ENCODE measurements at places on chromosomes 3 and 15.

DNA sequence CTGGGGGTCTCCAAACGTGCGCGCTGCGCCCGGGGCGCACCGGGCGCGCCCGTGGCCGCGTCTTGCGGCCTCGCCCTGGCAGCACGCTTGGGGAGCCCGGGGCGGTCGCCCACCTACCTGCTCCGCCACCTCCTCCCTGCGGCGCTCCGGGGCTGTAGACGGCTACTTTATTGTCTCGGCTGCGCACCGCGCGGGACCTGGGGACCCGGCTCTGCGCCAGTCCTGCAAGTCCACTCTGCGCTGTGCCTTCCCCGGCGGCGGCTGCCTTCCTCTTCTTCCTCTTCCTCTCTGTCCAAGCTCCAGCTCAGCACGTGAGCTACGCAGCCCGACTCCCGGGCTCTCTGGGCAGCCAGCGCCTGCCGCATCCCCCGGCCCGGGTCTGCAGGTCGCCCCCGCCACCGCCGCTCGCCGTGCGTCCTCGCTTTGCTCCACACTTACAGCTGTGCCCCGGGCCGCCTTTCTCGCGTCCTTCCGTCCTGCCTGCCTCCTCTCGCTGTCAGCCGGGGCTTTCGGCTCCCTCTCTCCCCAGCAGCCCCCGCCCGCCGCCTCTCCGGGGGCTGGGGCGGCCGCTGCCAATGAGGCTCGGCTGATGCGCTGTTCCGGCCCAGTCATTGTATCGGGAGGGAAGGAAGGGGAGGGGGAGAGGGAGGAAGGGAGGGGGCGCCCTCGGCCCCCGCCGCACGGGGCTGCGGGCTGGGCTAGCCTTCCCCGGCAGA, 156.4 kb upstream of the FRMD4B start:
- DNase-seq, result peak; percentile 81

GRCh38 chr3:124177071-124177470, 185.1 kb upstream of the ROPN1 start:
- no peak for DNase-seq

- DNase-seq, result no peak
Measured at GRCh38 chr15:93239591-93239990, 150.6 kb upstream of the RGMA start.

DNA sequence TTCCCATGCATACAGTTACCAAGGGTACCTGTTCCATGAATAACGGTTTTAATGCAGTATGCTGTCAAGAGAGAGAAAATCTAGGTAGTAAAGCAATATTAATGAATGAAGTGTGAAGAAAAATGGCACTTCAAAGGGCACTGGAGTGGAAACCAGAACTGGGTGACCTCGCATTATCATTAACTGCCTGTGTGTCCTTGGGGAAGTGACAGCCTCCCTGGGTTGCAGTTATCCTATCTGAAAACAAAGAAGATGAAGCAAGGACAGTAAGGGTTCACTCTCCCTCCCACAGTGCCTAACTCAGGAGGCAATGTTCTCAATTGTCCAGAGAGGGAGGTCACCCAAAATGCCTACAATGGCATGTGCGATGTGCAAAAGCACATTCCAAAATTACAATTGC, 15.1 kb downstream of the MTHFS start:
- DNase-seq, result no peak

DNA sequence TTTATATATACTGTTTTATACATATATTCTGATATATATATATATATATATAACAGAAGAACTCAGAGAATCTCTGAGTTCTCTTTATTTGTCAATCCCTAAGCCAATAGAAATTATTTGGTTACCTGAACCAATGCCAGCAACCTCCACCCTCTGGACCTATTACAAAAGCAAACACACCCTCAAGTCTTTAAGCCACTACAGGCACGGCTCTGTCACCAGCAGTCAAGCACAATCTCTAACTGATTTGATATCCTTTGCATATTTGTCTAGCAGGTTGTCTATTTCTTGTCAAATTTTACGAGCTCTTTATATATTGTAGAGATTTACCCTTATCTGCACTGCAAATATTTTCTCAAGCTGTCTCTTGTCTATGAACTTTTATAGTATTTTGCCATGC, 66.6 kb upstream of the TOPAZ1 start:
- no peak for DNase-seq

DNA sequence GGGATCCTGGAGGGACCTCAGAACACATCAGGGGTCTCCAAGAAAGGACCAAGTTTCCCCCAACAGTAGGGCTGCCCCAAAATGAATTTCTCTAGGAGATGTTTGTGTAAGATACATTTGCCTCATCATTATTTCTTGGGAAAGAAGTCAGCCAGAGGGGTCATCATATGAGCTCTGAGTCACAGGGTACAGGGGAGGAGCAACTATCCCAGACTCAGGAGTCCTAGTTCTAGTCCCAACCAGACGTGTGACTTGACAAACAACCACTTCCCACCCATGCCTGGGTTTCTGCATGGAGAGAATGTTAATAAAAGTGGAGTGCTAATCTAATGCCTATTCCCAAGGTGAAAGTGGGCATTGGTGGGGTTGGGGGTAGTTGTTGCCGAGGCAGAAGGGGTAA, 144.1 kb downstream of the ALDH1A2 start:
- no peak for DNase-seq

DNA sequence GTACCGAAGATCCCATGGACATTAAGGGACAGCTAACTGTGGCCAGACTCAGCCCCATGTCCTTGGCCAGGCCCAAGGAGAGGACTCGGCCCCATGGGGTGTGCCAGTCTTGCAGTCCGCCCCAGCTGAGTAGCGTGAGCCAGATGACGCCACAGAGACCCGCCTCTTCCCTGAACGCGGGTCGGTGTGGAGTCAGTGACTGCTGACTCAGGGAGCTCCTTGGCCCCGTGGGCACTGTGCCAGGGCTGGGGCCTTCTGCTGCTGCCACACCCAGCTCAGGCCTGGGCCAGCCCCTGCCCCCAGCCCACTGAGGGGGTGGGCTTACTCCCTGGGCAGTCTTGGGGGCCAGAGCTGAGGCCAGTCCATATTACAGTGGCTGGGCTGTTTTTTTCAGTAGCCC, 52.8 kb downstream of the PLXNA1 start:
- peak; percentile 4 for DNase-seq

DNA sequence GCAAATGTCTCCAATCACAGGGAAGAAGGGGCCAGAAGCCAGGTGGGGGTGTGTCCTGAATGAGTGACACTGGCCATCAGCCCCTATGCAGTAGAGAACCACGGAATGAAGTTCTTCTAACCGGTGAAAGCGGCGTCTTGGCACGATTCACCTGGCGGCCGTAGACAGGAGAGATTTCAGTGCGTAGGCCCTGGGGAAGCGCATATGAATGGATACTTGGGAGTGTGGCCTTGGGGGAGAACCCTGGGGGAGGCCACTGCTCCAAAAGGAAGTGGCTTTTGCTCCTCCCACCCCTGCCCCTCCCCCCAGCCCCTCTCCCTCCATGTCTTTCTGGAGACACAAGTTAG, 43.6 kb downstream of the RBPMS2 start:
- DNase-seq, result no peak

DNA sequence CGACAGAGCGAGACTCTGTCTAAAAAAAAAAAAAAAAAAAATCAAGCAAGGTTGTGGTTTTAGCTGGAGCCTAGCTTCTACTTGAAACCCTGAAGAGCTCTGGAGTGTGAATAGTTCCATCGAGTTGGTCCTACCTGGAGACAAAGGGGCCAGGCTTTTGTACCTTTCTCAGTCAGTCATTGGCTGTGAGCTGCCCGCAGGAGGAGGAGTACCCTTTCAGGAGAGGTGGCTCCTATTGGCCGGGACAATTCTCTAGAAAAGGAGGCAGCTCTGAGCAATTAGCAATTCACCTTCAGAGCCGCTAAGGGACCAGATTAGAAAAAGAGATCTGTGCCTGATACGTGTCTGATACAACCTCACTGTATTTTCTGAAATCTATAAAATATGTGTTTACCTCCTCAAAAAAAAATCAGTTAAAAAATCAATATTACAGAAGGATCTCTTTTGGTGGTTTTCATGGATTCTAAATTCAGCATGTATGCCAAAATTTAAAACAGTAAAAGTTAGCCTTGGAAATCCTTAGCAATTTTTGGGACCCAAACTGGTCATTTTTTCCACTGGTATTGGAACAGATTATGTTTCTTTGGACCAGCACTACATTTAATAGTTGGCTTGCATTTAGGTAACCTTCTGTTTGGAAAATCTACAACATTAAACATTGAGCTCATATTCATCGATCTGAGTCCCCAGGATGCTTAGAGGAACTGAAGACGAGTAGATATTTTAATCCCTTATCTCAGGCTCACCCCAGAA, 29.7 kb upstream of the PDCD6IP start:
- no peak for DNase-seq

DNA sequence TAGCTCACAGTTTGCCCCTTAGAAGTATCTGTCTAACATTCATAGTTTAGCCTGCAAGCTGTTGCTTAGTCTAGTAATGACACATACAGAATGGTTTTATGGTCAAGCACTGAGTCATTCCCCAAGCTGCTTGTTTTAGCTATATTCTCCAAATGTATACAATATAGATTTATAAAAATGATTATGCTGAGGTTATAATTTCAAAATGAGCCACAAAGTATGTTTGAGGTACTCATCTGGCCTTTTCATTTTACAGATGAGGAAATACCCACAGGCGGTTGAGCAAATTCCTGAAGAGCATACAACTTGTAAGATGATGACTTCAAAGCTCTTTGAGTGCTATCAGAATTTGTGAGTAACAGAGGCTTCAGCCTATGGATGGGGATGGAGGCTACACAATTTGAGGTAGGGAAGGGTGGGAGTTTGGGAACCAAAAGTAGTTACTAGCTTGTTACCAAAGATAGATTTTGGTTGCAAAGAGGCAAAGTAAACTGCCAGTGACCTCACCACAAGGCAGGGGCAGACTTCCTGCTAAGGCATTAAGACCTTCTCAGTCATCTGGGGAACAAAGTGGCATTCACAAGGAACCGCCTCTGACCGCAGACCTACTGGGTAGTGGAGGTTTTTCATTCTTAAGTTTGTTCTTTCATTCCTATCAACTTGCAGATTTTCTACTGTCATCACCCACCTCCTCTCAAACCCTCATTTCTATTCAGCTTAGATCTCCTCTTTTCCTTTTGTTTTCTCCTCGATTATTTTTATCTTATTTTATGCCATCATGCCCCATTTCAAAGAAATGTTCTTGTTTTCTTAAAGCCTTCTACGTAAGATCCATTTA, 257.2 kb upstream of the NECTIN3 start:
- DNase-seq, result no peak

DNA sequence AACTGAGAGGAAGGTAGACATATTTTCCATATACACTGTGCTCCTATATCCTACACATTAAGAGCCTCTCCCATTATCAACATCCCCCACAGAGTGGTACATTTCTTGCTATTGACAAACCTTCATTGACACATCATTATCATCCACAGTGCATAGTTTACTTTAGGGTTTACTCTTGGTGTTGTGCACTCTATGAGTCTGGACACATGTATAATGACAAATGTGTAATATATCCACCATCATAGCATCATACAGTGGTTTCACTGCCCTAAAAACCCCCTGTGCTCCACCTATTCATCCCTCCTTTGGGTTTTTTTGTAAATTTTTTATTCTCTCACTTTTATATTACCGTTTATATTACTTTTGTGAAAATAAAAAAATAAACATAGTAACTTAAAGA, 22.2 kb upstream of the CLDN18 start:
- DNase-seq, result no peak

DNA sequence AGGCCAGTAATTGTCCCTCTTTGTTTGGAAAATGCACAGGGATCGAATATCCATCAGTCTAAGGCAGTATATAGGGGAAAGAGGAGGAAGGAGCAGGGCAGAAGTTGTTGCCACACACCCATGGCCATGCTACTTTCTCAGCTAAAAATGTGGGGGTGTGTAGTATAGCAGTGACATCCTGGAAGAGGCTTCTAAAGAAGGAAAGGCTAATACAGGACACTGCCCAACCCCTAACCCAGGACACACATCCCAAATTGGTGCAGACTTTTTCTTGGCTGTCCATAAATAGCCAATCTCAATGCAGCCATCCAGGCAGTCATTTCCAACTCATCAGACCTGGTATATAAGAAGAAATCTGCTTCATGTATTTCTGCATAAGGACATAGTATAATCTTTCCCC, 33.1 kb upstream of the LRRN1 start:
- no peak for DNase-seq

- no peak for DNase-seq
Measured at GRCh38 chr3:76293856-76294255, 508.5 kb upstream of the ZNF717 start.

GRCh38 chr3:197353867-197354567, 55.6 kb upstream of the DLG1 start:
- no peak for DNase-seq

GRCh38 chr15:80747317-80748053, 31.7 kb upstream of the CEMIP start:
- DNase-seq, result no peak

All from C1 segment of cervical spinal cord (tissue), 14 donors.